Nucleus accumbens (tissue), 56 donors: ENCODE measurements at places on chromosomes 12 and 14.

DNA sequence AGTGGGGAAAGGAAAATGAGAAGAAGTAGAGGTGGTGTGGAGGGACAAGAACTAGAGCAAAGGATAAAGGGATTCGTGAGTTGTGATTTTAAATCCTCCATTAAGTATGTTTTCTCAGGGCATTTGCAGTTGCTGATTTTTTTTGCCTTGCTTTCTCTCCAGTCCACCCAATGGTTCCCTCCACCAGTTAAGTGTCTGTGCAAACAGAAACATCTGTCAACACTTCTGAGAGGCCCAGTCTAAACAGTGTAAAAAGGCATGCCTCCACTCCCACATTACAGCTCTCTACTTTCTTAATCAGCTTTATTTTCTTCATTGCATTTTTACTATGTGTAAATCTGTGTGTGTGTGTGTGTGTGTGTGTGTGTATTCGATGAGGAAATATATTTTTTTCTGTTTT lies 141.2 kb downstream of the PPFIA2 start:
- DNase-seq, result no peak

DNA sequence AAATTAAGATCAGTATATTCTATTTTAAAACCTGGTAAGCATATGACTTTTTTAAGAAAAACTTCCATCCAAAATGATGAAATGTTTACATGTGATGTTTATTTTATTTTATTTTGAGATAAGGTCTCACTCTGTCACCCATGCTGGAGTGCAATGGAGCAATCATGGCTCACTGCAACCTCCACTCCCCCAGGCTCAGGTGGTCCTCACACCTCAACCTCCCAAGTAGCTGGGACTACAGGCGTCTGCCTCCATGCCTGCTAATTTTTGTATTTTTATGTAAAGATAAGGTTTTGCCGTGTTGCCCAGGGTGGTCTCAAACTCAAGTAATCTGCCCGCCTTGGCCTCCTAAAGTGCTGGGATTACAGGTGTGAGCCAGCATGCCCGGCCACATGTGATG lies 141.8 kb downstream of the ZFP36L1 start:
- DNase-seq, result no peak

DNA sequence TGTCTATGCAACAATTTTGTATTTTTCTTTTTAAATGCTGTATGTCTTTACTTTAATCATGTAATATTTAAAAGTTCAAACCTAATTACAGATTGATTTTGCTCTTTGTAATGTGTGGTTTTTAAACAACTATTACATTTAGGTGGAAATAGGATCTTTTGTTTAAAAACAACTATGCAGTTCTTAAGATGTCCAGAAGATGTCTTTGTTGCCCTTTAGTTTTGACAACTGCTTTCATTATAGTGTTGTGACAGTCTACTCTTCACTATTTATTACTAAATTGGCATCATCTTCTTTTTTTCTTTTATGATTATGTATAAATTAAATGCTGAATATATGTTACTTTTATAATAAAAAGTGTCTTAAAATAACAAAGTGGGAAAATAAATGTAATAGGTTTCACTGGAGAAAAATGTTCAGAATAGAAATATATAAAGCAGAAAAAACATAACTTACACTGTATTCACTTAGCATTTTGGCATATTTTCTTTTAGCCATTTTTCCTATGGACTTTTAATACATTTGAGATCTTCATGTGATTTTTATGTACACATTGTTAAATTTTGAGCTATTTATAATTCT lies 27.1 kb upstream of the PCNX4 start:
- DNase-seq, result no peak

- no peak for DNase-seq
Measured at GRCh38 chr12:6729186-6729585, 5.3 kb downstream of the COPS7A start.

GRCh38 chr12:6957151-6957701 lies 6.1 kb downstream of the PTPN6 start:
- no peak for DNase-seq

GRCh38 chr12:40717576-40717975 lies 25.3 kb downstream of the CNTN1 start:
- DNase-seq, result no peak

- no peak for DNase-seq
Measured at GRCh38 chr12:68779280-68779679, 28.7 kb upstream of the MDM2 start.

- DNase-seq, result no peak
Measured at GRCh38 chr12:106170285-106170684, 31.5 kb upstream of the NUAK1 start.

DNA sequence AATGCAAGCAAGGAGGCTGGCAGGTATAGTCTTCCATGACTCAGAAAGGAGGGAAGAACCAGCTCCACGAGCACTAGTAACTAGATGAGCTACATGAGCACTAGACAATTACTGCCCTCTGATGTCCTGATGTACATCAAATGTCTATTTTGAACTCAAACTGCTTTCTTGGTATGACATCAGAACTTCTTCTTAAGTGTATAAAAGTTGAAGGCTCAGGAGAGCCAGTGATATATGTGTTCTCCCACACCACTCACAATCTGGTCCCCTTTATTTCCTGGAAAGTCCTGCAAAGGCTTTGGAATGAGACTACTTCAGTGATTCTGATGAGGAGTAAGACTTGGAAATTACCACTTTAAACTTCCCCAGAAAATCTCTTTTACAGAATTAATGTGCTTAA lies 18.5 kb upstream of the DHRS7 start:
- no peak for DNase-seq

GRCh38 chr12:113403435-113404415 lies at the start of gene SDS:
Gene SDS (minus strand): TSS chr12:113403887. CDS start chr12:113399708, 4,179 bp downstream.
- peak; percentile 28 for DNase-seq

DNA sequence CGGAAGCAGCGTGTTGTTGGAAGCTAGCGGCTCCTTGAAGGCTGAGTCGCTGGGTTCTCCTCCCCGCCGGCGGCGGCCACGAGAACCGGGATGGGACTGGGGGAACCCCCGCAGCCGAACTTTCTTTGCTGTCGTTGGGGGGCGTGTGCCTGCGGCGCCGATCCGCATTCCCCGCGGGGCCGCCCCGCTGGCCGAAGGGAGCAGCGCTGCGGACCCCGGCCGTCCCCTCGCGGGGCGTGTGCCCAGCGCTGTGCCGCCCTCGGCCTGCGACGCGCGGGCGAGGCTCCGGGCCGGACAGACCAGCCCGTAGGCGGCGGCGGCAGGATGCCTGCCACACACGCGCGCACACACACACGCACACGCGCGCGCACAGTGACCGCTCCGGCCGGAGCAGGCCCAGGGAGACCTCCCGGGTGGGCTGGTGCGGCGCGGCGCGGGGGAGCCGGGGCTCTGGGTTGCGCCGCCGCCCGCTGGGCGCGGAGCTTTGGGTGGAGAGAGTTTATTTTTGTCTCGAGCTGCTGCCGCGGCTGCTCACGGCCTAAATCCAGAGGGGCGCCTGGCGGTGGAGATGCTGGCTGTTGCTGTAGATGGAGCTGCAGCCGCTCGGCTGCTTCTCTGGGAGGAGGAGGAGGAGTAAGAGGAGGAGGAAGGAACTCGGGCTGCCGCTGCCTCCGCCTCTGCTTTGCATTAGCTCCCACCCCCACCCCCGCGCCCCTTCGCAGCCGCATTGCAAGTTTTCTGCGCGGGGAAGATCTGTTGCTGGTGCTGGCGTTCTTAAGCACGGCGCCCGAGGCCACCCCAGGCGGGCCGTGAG lies at the start of gene SAMD4A:
SAMD4A (plus strand) TSS at position 719 of the 814 bp plus-strand sequence. CDS start 789 bp downstream, outside the sequence.
- DNase-seq, result peak; percentile 57

GRCh38 chr14:52080808-52081755 lies 12.2 kb upstream of the NID2 start:
- DNase-seq, result no peak

- DNase-seq, result no peak
Measured at GRCh38 chr12:68011882-68012207, 22.6 kb downstream of the IFNG-AS1 start.

- DNase-seq, result peak; percentile 90
Measured at GRCh38 chr12:108691998-108692808, 39.1 kb downstream of the CORO1C start.

- DNase-seq, result no peak
Measured at GRCh38 chr14:97874394-97874793, 1077.2 kb downstream of the VRK1 start.

- no peak for DNase-seq
Measured at GRCh38 chr14:66137081-66137480, 349.1 kb upstream of the CCDC196 start.

DNA sequence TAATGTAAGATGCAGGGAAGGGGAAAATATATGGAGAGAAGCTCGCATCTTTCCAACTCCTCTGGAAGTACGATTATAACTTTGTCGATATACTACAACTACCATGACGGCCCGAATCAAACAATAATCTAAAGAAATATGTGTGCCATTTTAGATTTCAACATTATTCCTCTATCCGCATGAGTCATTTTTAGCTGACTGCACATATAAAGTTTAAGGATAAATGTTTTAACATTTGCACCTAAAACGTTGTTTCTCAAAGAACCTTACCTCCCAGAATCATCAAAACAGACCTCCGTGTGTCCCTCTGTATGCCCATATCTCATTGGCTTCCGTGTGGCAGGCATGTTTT lies 482 bp downstream of the WDHD1 start:
- DNase-seq, result no peak

GRCh38 chr12:46915836-46916235 lies 90.0 kb upstream of the SLC38A4 start:
- DNase-seq, result no peak

GRCh38 chr14:37274652-37275051 lies 76.9 kb downstream of the MIPOL1 start:
- no peak for DNase-seq

DNA sequence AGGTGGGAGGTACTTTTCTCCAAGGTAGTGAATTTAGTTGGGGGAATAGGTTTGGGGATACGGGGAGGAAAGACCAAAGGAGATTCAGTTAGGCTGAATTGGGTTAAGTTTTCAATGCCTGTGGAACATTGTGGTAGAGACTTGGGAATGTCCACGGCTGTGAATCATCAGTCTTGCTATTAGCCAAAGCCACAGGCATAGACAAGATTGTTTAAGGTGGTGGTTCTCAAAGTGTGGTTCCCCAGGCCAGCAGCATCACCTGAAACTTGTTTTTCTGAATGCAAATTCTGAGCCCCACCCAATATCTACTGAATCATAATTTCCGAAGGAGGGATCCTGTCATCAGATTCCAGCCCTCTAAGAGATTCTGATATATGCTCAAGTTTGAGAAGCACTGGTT lies 316.2 kb downstream of the EGLN3 start:
- DNase-seq, result no peak

- DNase-seq, result no peak
Measured at GRCh38 chr12:125871811-125872594, 806.8 kb downstream of the AACS start.

DNA sequence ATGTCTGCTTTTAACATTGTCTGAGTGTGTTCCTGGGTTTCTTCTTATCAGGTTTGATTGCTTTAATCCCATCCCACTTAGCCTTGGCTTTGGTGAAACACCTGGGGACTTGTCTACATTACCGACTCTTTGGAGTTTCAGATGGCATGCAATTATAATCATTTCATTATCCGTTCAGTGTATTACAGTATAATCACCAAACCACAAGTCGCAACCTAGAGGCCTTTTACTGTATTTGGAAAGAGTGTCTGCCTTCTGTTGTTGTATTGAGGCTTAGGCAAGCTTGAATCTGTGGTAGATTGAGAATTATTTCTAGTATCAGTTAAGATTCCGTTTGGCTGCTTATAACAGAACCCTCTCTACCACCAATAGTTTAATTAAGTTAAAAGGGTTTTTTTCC lies 103.9 kb downstream of the TGFB3 start:
- DNase-seq, result no peak

DNA sequence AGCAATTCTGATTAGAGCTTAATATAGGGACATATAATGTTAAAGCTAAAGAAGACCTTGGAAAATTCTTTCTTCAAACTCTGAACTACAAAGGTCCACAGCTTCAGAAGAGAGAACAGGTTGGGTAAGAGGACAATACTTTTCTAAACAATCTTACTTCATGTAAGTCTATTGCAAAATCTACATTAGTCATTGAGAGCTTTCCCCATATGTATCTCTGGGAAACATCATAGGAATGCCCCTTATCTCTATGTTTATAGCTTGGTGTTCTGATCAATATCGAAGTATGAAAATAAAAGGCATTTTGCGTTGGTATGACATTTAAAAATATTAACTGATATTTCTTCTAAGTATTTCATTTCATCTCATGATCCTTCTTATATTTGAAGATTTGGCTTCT lies 962.6 kb downstream of the AACS start:
- DNase-seq, result no peak
